ENCODE measurements at places on chromosomes 11 and 22.

DNA sequence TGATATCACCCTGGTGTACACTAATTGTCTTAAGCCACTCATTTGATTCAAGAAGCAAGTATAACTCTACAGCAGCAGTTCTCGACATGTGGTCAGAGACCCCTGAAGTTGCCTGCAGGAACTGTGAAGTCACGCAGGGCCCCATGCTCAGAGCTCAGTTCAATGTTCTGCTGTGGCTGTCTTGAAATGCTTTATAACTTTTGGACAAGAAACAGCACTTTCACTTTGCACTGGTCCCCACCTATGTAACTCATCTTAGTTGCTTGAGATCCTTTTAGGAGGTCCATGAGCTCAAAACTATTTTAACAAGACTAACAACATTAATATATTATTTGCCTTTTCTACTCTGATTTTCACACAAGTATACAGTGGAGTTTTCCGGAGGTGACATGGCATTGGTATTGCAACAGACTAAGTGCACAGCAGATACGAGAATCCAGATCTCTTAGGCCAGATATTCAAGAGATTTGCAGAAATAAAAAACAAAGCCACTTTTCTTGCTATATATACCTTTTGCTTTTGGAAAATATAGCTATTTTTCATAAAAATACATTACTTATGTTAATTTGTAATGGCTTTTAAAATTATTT, 64.8 kb downstream of the PRR5L start:
- DNase-seq = no peak

DNA sequence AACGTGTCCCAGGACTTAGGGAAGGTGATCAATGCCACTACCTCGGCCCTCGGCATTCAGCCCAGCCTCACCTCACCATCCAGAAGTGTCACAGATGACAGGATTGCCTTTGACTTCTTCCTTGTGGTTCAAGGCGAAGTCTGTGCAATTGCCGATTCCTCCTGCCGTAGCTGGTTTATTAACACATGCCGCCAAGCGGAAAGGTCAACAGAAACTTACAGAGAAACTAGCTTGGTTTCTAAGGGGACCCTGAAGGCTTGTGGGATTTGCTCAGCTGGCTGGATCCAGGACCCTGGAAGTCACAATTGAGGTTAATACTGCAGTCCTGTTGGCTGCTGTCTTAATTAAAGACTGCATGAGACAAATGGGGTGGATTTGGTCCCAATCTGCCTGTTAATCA, 65.6 kb downstream of the SHANK2 start:
- no peak for DNase-seq

DNA sequence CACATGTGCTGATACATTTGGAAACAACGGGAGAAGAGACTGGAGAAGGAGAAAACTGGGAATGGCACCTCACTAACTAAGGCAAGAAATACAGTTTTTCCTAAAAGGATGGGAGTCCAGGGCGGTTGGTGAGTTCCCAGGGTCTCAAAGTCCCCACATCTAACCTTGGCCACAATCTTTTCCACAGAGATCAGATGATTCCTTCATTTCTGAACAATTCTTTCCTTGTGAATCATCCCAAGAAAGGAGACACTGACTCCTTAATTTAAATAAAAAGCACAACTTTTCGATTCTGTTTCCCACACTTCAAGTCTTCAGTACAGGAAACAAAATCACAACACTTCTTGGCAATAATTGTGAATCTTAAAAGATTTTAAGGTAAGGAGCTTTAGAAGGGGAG, 384.7 kb downstream of the DCDC1 start:
- DNase-seq = no peak

DNA sequence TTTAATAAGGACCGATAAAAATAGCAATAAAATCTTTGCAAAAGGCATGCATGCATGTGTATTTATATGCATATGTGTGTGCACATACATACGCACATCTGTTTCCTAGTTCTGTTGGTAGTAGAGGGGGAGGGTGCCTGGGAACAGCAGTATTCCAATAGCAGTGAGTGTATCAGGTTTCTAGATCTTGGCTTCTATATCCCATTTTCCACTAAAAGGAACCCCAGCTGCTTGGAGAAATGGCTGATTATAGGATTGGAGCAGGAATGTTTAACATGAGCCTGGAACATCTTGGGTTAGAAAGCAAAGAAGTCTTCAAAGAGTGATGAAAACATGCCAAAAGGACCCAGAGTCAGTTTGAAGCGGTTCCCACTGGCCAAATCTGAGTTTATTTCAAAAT, 21.0 kb downstream of the TNRC6B start:
- DNase-seq = no peak

DNA sequence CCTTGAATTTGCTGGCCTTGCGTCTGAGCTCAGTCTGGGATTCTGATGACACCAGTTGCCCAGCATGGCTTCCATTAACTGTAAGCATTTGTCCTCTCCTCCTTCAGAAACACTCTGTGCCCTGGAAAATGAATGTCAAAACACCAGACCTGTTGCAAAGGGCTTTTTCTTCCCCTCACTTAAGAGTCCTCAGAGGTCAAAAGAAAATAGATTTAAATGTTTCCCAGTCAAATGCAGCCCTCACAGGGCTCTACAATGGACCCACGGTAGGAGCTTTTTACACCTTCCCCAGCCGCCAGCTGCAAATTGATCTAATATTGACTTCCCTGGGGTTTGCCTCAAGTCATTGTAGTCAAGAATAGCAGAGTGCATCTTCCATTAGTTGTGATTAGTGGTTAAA, 332.2 kb downstream of the INSC start:
- DNase-seq = no peak

DNA sequence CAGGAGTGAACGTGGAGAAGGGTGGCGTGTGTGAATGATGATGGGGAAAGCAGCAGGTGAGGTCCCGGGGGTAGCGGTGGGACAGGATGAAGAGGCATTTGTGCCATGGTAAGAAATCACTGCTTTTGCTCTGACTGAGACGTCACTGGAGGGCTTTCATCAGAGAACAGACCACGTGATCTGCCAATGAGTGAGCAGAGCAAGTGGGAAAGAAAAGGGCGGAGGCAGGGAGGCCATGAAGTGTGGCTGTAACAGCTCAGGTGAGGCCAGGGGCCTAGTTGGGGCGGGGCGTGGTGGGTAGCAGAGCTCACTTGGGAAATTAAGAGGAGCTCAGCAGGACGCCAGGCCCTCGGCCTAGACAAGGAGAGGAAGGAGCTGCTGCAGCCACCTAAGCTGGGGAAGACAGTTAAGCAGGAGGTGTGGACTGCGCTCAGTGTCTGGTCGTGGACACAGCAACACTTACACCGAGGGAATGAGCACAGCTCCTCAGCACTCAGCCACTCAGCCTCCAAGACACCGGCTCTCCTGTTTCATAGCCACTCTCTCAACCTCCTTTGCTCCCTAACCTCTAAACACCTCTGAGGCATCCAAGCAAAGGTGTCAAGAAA, 14.1 kb upstream of the TMEM121B start:
- no peak for DNase-seq

- no peak for DNase-seq
Measured at GRCh38 chr11:3077846-3078440, 20.7 kb upstream of the CARS1 start.

GRCh38 chr11:88281317-88281712, 56.2 kb downstream of the CTSC start:
- no peak for DNase-seq

- DNase-seq = no peak
Measured at GRCh38 chr11:26841818-26842473, 120.1 kb upstream of the SLC5A12 start.

- no peak for DNase-seq
Measured at GRCh38 chr22:31730344-31730711, 19.6 kb downstream of the PRR14L start.

- DNase-seq = no peak
Measured at GRCh38 chr11:71221821-71222220, 30.6 kb downstream of the SHANK2 start.

DNA sequence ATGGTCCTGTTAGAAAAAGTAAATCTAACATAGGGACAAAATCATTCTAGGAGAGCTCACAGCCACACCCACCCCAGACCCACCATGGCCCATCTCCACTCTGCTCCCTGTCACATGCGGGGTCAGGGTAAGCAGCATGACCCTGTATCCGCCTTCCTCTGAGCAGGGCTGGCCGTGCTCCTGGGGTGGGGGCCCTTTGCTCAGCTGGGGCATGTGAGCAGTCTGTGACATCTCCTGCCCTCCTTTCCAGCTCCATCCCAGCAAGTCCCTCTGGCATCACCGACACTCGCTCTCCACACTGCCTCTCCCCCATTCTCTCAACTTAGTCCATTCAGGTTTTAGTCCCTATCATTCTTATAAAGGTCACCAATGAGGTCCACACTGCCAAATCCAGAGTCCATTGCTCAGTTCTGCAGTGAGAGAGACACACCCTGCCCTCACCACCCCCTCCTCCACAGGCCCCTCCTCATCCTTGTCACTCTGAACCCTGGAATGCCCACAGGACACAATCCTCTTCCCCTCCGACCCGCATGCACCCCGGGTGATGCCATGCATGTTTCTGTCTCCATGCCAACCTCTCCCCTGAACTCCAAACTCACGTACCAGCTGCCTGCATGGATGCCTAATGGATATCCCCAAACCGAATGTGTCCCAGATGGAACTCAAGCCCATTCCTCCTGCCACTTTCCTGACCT, 65.1 kb upstream of the PITPNB start:
- no peak for DNase-seq

- DNase-seq = no peak
Measured at GRCh38 chr11:106925245-106925644, 93.0 kb downstream of the GUCY1A2 start.

DNA sequence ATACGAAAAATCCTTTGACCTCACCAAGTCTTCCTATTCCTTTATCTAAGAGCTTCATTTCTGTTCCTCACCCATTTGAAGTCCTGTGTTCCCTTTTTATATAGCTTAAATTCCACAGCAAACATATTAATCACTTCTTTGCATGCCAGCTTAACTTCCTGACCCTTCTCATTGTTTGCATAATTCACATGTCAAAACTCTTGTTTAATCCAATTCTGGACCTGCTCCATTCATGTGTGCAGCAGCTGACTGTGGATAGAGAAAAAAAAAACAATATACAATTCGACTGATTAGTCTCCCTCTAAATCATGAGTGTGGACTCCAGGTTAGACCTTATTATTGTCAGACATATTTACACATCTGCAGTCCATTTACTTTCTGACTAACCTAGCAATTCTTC, 991.2 kb upstream of the TENM4 start:
- DNase-seq = no peak

- no peak for DNase-seq
Measured at GRCh38 chr11:2130881-2131352, 8.3 kb downstream of the IGF2 start.
